H54 (cell line): ENCODE measurements at places on chromosomes 13 and 19.

DNA sequence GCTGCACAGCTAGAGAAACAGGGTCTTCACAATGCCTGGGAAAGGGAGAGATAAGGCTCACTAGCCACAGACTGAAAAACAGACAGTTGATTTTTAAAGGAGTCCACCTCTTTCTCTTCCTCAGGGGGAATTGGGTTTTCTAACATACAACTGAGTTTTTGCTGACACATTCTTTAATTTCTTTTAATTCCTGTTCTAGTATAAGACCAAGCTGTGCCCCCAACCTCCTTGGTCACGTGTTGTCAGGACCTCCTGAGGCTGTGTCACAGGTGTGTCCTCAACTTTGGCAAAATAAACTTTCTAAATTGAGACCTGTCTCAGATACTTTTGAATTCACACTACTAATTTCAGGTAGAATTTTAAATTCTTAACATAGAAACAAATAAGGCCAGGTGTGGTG is 12.1 kb upstream of the ZNF492 start:
- no peak for DNase-seq

DNA sequence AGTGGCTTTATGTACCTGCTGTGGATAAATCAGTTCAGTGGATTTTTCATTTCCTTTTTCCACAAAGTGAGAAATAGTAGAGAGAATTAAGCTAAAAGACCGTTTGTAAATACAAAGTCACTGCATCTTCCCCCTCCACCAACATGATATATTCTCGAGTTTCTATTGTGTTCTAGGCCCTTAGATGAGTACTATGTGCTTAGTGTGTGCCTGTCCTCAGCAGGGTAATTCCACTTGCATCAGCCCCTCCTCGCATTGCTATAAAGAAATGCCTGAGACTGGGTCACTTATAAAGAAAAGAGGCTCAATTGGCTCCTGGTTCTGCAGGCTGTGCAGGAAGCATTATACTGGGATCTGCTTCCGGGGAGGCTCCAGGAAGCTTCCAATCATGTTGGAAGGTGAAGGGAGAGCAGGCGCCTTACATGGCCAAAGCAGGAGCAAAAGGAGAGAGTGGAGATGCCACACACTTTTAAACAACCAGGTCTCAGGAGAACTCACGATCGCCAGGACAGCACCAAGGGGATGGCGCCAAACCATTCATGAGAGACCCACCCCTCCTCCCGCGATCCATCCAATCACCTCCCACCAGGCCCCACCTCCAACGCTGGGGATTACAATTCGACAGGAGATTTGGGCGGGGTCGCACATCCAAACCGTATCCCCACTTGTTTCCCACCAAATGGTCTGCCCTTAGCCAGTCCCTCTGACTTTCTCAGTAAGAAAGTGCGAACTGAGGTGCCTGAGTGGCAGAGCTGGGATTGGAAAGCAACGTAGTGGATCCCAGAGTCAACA is 102.3 kb upstream of the ABCC4 start:
- no peak for DNase-seq

GRCh38 chr13:44694842-44695241 is 118.7 kb upstream of the TSC22D1 start:
- no peak for DNase-seq

- DNase-seq: no peak
Measured at GRCh38 chr13:62038214-62038613, 622.6 kb upstream of the PCDH20 start.

DNA sequence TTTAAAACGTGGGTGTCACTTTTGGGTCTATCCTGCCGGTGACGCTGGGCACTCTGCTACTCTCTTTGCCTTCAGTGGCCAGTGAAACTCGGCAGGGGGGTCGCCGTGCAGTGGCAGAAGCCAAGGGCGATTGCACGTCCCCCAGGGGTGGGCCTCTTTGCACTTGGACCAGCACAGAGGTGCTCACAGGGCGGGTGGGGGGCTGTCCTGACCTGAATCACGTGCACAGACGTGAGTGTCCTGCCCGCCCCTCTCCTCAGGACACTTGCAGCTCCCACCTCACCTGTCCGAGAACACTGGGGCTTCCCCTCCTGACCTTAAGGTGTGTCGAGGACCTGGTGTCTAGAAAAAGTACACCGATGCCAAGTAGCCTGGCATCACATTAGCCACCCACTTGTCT is 16.1 kb downstream of the COL4A1 start:
- no peak for DNase-seq

DNA sequence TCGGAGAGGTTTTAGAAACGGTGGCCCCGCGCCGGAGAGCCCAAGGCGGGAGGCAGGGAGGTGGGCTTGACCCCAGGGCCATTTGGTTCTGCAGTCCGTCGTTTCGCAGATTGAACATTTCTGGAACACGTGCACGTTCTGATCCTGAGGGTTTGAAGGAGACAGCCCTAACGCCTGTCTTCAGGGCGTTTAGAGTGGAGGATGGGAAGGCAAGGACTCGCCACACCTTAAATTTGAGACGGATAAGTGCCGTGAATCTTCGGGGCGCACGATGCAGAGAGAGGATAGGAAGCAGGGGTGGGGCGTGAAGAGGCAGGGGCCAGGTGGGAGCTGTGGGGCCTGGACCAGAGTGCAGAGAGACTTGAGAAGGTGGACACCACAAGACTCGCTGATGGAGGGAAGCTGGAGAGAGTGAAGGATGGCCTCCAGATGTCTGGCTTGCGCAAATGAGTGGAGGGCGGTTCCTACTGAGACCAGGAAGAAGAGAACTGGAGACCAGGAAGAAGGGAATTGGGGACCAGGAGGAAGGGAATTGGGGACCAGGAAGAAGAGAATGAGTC is 804 bp upstream of the MIER2 start:
- DNase-seq: no peak

DNA sequence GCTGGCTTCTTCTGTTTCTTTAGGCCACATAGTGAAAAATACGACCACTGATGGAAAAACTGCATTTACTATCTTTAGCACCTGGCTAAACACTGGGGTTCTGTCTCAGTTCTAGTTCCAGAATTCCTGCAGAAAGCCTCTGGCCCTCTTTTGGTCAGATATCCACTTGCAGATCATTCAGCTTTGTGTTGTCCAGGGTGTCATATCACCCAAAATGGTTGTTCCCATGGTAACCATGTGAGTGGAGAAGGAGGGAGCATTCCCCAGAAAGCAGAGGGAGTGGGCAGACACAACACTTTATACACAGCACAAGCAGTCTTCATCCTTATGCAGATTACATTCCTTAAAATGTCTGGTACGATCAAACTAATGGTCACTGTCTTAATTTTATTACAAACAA is 73.5 kb downstream of the CAB39L start:
- no peak for DNase-seq

DNA sequence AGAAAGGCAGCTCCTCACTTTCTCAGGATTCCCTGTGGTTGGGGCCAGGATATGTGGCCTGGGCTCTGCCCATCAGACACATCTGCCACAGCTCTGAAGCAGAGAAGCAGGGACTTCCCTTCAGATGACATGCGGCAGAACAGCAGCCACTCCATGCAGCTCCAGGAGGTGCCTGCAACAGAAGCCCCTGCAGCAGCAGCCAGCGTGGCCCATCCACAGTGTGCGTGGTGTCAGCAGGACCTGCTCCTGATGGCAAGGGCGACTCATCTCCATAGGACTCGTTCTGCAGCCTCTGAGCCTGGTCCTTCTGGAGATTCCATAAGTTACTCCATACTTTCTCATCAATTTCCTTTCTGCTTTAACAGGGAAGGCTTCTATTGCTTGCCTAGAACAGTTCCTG is 105.0 kb downstream of the SUCLA2 start:
- DNase-seq: no peak

DNA sequence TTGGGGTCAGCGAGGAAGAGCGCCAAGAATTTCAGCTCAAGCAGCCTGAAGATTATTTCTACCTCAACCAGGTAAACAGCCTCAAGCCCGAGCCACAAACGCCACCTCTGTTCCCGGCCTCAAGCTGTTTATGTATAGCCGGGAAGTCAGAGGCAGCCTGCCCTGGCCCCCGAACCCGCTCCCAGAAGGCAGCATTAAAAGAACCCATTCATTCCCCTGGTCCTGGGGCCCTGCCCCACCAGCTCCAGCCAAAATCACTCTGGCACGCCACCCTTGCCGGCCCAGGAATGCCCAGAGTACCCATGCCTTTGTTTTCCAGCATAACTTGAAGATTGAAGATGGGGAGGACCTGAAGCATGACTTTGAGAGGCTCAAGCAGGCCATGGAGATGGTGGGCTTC is 61.2 kb upstream of the USE1 start:
- no peak for DNase-seq

DNA sequence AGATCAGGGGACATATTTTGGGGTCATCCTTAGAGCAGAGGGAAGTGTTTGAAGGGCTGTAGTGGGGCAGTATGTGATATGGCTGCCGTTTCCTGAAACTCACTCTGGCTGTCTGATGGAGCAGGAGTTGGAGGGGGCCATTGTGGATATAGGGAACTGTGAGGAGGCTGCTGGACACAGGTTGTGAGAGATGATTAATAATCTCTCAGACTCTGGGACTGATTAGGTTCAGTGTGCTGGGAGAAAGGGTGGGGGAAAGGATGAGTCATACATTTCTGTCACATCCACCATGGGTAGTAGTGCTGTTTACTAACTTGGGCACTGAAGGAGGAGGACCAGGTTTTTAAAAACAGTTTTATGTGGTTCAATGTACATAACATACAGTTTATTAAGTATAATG is 4.8 kb downstream of the B3GLCT start:
- DNase-seq: peak; percentile 56

- DNase-seq: no peak
Measured at GRCh38 chr13:102234618-102235017, 167.2 kb downstream of the FGF14 start.

DNA sequence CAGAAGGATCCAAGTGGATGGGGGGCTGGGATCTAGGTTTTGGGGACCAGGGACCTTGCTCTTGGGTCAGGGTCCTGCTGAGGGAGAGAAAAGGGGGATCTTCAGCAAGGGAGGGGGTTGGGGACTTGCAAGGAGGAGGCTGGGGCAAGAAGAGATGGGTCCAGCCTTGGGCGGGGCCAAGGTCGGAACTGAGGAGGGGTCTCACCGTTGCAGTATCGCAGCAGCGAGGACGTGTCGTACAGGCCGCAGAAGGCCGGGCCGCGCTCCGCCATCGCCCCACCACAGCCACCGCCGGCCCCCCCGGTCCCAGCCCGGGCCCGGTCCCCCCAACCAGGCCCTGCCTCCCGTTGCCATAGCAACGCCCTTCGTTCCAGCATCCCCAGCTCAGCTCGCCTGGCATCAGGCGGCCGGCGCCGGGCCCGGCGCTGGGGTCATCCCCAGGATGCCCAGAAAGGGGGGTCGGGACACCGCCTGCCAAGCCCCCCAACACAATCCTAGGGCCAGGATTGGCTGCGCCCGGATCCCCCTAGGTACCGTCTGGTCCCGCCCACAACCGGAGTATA is 6.0 kb upstream of the EML2 start:
- no peak for DNase-seq

- DNase-seq: no peak
Measured at GRCh38 chr13:24682353-24682752, 2.1 kb downstream of the ATP12A start.

GRCh38 chr13:90217275-90217674 is 1130.2 kb upstream of the MIR17HG start:
- no peak for DNase-seq

DNA sequence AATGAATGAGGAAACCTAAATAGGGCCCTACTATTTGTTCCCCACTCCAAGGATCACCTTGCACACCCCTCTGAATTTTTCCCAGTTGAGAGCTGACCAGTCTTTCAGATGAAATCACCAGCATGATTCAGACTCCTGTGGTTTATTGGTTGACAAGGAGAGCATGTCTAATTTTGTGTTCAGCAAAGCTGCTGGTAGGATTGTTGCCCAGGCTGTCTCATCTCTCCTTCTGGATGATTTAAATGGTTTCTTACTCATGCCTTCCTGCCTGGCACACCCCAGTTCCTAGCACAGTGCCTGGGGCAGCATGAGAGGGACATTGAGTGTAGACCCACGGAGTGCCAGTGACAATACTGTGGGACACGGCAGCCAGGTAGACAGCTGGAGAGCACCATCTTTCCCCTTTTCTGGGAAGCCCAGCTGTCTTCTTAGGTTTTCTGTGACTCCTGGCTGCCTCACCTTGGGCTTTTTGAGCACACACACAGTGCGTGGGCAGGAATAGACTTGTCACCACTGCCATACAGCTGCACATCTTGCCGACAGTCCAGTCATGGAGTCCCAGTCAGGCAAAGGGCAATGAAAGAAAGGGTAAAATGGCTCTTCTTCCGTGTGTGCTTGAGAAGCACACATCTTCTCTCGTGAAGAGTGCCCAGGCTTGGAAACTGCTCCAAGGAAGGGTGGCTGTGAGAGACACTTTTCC is 12.3 kb downstream of the FGF9 start:
- DNase-seq: peak; percentile 55

- DNase-seq: no peak
Measured at GRCh38 chr13:94057618-94058186, 421.8 kb downstream of the DCT start.

DNA sequence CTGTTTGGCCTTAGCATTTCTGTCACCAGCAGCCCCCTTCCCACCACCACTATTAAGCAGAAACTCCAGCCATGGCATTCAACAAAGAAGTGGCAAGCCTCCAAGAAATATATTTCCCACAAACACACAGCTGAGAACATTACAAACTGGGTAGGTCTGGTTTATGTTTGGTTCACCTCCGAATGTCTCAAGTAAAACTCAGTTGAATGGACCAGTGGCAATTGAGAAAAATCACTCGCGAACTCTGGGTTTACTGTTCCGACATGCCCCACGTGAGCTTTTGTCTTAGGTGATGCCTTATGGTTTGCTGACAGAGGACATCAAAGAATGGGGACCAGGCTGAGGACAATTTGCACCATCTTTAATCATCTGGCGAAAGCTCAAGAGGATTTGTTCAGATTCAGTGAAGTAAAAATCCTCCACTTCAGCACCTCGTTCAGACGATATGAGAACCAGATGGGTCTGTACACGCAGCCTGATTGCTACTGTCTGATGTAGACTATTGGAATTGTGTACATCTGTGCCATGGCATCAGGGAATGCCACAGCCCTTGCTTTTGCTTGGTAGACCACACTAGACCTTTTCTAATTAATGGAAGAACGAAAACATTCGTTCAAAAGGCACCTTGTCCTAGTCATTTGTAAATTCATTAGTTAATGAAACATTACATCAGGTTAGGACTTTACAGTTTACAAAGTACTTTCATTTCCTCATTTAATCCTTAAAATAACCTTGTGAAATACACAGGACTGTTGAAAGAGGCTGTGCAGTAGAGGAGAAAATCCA is 59.4 kb downstream of the SLC10A2 start:
- DNase-seq: no peak

DNA sequence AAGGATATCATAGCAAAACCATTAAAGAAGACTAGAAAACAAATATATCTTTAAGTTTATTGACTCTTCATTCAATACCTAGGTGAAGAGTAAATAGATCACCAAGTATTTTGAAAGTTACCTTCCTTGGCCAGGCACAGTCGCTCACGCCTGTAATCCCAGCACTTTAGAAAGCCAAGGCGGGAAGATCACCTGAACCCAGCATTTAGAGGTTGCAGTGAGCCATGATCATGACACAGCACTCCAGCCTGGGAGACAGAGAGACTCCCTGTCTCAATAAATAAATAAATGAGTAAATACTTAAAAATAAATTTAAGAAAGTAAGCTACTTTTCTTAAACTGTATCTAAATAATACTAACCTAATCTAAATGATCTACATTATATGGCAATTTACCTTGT is 8.9 kb upstream of the WBP4 start:
- no peak for DNase-seq
